H54 (cell line): ENCODE measurements at places on chromosomes 11 and 22.

GRCh38 chr11:7611411-7611810 lies 61.9 kb downstream of the CYB5R2 start:
- DNase-seq = no peak

GRCh38 chr22:39920134-39920743 lies 19.4 kb downstream of the GRAP2 start:
- no peak for DNase-seq

DNA sequence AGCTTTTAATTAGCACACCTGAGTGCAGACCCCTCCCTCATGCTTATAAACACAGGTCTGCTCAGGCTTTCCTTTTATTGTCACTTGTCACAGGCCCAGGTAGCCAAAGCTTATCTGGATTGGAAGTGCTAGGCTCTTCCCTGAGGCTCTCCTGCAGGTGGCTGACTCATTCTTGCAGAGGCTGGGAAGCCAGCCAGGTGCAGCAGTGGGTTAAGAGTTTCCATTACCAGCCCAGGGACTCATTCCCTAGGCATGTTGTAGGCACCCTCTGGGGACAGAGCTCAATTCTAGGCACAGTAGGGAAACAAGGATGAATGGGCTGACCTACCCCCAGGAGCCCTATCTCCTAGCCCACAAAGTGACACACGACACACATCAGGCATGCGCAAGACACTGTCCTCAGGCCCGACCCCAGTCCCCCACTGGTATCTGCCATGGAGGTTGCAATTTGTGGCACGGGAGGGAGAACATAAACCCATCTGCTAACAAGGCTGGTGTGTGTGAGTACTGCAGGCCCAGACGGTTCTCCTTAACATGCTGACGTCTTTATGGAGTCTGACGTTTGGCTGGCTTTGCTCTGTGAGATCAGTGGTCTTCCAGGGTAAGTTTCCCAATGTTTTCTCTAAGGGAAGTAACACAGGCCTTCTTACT lies 94.2 kb downstream of the ABTB2 start:
- DNase-seq = peak; percentile 71

GRCh38 chr22:17924735-17925364 lies 99.5 kb downstream of the MICAL3 start:
- DNase-seq = no peak

- DNase-seq = no peak
These were observed 12.1 kb downstream of the DUSP18 start for GRCh38 chr22:30655532-30655931.

GRCh38 chr22:43385770-43386641 lies 25.8 kb upstream of the MPPED1 start:
- peak; percentile 75 for DNase-seq

- DNase-seq = no peak
These were observed 614 bp downstream of the ANO3 start for GRCh38 chr11:26332572-26332915.

DNA sequence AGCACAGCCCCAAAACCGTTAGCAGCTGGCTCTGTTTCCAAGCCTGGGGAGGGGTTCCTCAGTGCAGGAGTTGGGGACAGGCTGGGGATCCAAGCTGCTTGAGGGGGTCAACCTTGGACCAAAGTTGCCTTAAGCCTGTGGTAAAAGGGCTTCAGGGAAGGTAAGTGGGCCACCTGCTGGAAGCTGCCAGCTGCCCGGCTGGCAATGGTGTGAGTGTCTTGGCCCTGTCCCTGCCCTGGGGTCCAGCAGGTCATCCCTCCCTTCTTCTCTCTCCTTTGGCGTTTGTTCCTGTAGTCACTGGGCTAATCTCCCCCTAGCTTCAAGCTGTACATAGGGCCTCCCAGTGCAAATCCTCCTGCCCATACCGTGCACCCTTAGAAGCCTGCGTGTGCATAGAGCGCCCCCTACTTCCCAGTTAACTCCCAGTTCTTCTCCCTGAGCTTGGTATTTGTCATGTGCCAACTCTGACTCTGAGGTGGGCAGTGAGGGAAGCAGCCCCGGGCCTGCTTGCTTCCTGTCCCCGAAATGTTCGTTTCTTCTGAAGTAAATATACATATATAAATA lies 4.4 kb downstream of the TMEM258 start:
- peak; percentile 54 for DNase-seq

DNA sequence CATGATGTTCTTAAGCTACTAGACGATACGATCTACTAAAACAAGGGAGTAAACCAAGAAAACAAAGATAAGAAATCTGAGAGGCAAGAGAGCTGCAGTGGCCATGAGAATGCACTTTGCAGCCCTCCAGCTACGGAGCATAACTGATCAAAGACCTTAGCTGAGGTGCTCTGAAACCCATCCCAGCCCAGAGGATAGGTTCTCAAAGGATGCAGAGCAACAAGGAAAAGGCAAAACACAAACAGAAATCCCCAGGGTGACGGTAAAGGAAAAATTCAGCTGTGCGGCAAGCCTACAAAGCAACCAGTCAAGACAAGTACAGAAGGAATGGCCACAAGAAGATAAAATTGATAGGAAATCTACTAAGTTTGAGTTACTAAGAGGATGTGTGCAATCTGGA lies 32.5 kb upstream of the CFAP300 start:
- no peak for DNase-seq

GRCh38 chr11:106409222-106409621 lies 331.8 kb downstream of the AASDHPPT start:
- DNase-seq = no peak

DNA sequence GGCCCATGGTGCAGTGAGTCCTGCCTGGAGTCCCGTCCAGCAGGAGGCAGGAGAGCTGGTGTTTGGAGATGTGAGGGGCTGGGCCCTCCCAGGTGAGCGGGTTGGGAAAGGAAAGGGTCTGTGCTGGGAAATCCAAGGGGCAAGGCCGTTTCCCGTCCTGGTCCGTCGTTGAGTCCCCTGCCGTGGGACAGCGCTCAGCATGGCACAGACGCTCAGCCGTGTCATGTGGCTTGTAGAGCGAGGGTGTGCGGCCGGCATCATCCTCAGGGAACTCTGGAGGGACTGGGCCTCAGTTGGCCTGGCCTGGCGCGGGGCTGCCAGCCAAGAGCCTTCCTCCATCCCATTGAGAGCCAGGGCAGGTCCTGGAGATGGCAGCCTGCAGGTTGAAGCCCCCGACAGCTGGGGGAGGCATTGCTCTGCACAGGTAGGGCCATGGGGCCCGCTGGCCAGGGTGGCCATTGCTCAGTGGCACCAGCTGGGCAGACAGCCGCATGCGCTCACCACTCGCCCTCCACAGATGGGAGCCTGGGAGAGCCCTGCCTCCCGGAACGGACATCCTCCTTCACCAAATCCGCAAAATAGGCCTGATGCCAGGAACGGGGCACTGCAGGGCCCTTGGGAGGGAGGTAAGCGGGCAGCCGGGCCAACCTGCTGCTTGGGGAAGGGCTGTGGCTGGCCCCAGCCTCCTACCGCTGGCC lies 28.7 kb downstream of the KCNQ1 start:
- DNase-seq = no peak

- no peak for DNase-seq
These were observed 159.9 kb upstream of the TENM4 start for GRCh38 chr11:79600711-79601110.

- no peak for DNase-seq
These were observed 45.2 kb upstream of the LINC01488 start for GRCh38 chr11:69436041-69436982.

DNA sequence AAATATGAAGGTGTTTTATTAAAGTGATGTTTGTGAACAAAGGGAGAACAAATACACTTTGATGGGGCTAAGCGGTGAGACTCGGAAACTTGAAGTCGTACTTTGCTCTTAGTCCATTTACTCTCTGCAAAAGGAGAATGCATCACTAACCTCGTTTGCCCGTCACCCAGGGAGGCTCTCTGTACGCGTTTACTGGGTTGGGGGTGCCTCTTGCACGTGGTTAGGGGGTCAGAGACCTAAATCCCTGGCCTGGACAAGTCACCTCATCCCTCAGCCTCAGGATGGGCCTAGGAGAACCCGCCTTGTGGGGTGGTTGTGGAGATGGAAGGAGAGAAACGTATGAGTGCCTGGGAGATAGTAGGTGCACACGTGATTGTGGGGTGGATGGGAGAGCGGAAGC lies 803 bp upstream of the IFT27 start:
- no peak for DNase-seq

DNA sequence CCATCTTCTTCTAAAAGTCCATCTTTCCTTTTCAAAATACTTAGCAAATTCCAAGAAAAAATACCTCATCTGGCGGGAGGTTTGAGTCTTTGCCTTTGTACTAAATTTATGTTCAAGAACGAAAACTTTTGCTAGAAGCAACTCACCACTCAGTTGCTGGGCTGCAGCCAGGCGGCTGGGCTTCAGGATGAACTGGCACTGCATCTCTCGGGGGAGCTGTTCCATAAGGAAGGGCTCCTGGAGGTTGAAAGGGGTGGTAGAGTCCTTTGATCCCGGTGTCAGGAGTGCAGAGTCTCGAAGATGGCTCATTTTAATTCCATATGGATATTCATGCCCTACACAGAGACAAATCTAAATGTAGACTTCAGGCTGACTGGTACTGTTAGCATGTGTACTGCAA lies 105.8 kb downstream of the ARHGAP20 start:
- no peak for DNase-seq

DNA sequence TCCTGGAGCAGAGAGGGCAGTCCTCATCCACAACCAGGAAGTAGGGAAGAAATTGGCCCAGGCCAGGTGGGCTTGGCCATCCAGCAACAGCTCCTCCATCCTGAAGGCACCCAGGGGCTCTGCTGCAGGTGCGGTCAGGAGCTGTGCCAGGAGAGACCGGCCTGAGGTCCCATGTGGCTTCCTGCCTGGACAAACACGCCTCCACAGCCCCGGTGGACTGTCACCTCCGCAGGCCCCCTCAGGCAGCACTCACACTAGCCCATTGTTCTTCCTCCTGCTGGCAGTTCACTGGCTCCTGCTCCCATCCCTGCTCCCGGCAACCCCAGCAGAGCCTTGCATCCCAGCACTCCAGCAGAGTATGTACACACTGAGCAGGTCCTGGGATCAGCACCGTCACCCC lies 16.0 kb upstream of the POU2AF1 start:
- DNase-seq = no peak

GRCh38 chr11:7050191-7050590 lies 29.9 kb downstream of the NLRP14 start:
- DNase-seq = no peak

DNA sequence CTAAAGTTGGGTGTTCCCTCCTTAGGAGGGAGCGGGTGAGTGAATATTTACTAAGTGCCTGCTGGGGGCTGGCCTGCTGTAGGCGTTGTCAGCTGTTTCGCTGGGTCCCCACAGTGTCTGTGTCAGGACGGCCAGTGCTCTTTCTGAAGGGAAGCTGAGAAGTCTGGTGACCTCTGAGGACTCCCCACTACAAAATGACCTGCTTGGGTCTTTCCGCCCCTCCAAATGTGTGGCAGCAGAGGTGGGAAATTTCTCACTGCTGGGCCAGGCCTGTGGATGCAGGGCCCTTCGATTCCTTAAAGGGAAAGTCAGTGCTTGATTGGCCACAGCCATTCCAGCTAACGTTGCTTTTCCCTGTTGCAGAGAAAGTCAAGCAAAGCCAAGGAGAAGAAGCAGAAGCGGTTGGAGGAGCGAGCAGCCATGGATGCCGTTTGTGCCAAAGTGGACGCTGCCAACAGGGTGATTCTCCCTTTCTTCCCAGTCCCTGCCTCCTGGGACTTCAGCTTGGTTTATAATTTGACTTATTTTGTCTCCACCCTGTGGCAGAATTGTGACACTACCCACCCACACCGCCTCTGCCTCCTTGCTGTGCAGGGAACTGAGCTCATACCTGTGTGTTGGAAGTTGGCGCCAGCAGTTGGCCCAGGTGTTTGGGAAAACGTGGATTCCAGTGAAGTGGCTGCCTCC lies 6.8 kb downstream of the NAA40 start:
- DNase-seq = peak; percentile 72

- DNase-seq = no peak
These were observed 958.7 kb upstream of the FAT3 start for GRCh38 chr11:91265946-91266345.

DNA sequence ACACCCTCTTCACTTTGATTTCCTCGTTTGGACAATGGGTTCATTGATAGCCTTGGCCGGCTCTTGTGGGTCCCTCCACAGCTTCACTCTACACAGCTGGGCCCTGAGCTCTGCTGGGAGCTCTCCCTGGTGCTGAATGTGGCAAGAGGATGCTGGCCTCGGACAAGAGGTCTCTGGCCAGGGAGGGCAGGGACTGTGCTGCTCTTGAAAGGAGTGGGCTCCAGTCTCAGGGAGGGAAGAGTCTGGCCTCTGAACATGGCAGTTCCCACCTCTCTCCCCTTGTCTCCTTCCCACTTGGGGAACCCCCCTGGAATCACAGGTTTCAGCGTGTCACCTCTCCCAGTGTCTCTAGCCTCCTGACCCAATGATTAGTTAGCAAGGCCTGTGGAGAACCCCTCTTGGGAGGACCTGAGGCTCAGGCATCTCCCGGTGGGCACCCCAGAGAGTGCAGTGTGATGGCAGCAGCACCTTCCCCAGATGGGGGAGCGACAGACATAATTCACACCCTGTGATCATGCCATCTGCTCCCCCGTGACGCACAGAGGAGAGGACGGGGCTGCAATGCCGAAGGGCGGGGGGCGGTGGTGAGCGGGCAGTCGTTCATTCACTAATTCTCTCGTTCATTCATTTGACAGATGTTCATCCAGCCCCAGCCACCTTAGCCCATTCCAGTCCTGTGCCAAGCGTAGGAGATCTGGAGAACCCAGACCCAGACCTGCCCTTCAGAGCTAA lies 2.8 kb upstream of the CABP7 start:
- DNase-seq = peak; percentile 49

GRCh38 chr11:75311858-75312288 lies 39.6 kb downstream of the ARRB1 start:
- DNase-seq = no peak

DNA sequence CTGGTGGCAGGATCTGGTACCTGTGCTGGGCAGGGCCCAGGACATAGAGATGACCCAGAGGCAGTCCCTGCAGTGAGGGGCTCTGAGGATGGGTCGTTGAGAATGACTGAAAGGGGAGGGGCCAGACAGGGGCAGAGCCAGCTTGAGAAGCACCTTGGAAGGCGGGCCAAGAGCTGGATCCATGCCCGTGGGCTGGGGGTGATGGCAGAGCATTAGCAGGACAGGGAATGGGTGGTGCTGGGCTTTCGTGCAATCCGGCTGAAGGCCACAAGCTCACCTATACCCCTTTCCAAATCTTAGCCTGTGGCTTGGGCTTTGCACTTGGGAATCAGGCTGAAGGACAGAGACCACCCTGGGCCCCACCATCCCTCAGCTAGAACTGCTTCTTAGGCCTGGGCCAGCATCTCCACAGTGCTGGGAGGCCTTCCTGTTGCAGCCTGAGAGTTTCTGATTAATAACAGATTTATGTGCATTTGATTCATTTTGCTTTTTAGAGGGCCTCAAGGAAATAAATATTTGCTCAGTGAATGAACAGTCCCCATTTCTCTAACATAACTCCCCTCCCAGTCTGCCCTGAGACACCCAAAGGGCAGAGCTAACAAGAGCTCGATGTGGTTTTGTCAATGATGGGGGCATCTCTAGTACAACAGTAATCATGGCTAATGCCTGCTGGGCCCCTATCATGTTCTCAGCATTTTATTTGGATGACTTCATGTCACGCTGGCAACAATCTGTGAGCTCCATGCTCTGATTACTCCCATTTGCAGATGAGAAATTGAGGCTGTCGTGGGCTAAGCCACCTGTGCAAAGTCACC lies 39.3 kb downstream of the RIBC2 start:
- DNase-seq = no peak

GRCh38 chr11:47881145-47881544 lies 33.0 kb upstream of the NUP160 start:
- no peak for DNase-seq
